ENCODE measurements at places on chromosomes 1 and 21.

DNA sequence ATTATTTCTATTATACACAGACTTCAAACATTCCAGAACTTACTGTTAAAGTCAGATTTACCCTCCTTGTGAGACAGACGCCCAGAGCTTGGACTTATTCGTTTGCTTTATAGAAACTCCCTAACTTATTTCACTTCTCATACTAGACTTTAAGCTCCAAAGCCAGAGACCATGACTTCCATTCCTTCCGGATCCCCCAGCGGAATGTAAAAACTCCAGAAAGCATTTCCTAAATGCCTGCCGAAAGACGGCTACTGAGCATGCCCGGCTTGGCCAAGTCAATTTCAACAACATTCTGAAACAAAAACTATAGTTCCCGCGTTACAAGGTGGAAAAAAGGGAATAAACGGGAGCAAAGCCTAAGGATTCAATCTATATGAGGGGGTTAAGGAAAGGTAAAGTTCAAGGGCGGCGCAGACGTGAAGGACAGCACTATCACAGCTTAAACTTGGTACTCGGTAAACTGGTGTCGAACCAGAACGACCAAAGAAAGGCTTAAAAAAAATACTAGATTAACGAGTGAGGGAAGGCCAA lies 1.1 kb downstream of the USP48 start:
- peak; percentile 51 for DNase-seq

DNA sequence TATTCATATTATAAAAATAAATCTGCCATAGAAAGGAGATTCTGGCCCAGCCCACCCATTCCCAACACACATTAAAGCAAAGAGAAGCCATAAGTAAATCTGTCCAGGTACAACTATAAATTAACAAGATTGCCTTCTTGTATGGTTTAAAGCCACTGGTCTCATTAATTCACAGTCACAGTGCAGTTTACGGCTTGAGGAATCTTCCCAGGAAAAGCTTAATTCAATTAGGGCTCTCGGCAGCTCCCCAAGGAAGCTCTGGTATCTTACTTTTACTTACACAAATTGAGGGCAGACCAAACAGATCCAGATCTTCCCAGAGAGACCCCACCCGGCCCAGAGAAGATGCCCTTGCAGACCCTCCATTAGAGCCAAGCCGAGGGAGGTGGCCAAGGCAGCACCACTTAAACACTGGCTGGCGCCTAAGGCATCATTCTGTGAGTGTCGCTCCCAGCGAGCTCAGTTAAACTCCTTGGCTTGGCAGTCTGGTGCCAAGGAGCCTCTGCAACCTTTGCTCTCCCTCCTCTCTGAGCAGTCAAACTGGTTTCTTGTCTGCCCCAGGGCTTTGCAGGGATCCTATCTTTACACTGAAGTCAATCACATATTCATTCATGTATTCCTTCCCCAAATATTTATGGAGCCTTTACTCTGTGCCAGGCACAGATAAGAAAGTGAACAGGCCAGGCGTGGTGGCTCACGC lies 10.7 kb downstream of the SLC9A1 start:
- DNase-seq = no peak

DNA sequence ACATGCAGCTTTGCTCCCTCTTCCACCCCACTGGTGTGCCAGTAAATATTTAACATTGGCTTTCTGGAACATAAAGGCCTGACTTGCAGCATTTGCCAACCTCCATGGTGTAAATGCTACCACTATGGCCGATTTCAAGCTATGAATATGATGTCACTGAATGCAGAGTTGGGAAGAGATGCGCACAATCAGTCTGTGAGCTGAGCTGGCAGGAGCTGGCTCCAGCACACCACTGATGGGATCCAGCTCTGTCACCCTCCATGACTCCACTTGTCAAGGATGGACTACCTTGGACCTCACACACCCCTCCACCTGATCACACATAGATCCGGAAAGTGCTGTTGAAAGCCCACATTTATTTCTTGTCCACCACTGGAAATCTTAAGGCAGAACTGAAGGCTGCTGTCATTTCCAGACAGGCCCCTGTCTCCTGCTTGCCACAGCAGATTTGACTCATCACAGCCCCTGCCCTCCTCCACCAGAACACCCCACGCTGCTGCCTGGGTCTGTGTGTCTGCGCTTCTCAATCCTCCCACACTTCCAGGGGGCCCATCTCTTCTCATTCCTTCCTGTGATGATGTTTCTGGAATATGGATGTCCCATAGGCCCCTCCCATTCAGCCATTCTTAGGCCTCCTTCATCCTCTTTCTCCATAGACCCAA lies 82.2 kb upstream of the BCAR3 start:
- no peak for DNase-seq

DNA sequence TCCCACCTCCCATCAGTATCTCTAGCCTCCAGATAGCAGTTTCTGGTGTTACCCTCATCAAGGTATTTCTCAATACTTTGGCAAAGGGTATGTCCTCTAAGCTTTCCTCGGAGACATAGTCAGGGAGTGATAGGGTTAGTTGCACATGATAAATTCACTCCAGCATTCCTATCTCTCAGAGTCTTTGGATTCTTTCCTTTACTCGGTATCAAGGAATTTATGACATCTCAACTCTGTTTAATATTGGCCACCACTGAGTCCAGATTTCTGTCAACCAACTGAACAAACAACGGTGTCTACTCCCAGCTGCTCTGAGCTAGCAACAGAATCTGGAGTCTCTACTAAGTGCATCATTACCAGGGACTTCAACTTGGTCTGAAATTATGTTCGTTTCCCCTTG lies 233.4 kb downstream of the TM2D1 start:
- DNase-seq = no peak

DNA sequence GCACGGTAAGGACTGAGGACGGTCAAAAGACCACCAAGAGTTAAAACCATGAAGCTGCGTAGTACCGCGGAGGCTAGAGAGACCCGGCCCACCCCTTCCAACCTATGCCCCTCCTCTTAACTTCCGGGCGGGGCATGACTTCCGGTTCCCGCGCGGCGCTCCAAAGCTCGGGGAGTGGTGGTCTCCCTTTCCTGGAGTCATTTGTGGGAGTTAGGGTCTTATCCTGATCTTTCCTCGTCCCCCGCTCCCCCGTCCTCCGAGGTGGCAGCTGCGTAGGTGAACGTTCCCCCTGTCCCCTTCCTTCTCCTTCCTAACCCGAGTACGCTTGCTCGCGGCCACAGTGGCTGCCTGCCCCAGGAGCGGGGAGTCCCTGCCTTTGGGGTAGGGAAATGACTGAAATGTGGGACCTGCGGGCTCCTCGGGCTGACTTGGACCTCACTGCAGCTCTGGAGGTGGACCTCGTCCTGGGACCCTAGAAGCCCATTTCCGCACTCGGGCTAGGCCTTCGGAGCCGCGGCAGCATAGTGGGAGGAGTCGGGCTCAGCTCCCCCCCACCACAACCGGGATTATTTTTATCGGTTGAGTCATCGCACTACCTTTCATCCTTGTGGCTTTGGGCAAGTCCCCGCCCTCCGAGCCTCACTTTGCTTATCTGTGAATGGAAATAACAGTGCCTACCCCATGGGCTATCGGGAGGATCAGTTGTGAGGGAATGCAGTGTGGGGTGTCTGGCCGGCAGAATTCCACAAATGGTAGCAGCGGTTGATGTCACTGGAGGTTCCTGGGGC lies 24.1 kb downstream of the CELA3A start:
- DNase-seq = peak; percentile 78

- DNase-seq = no peak
Measured at GRCh38 chr1:5267603-5268235, 613.3 kb downstream of the AJAP1 start.

DNA sequence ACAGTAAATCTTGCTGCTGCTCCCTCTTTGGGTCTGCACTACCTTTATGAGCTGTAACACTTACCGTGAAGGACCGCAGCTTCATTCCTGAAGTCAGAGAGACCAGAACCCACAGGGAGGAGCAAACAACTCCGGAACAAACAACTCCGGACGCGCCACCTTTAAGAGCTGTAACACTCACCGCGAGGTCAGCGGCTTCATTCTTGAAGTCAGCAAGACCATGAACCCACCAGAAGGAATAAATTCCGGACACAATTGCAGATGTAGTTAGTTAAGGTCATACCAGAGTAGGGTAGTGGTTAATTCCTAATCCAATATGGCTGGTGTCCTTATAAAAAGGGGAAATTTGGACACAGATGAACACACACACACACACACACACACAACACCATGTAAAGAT lies 37.7 kb downstream of the VTCN1 start:
- no peak for DNase-seq

GRCh38 chr1:85195703-85196102 lies 5.1 kb downstream of the SYDE2 start:
- DNase-seq = no peak

- DNase-seq = no peak
Measured at GRCh38 chr1:30313584-30313983, 409.8 kb downstream of the MATN1 start.

DNA sequence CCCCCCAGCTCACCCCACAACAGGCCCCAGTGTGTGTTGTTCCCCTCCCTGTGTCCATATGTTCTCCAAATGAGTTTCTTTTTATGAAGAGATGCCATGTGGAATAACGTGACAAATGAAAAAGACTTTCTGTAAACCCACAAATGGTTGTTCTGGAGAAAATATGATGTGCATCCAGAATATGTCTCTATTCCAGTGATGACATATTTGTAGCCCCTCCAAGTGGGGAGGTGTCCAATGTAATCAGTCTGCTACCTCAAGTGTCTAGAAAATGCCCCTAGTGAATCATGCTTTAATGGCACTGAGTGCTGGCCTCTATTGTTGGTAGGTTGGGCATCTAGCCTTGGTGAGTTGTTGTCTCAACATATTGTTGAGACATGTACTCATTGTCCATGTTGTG lies 179.6 kb downstream of the KCNK2 start:
- DNase-seq = no peak

DNA sequence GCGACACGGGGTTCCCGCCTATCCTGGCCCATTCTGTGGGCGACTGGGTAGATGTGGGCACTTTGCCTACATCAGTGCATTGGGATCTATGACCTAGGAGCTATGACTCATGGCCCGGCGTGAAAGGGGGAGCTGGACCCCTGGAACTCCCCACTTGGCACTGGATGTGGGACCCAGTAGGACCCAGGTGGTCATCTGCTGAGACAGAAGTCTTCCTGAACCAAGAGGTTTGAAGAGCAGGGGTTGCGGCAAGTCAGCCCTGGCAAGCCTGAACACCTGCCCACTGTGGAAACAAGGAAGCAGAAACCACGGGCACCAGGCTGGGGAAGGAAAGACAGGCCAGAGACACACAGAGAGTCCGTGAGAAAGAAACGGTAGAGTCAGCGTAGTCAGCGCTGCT lies 656.7 kb downstream of the AJAP1 start:
- DNase-seq = no peak

GRCh38 chr1:220013497-220013896 lies 32.8 kb downstream of the EPRS1 start:
- no peak for DNase-seq
